ENCODE measurements at places on chromosomes 11 and 22.

GRCh38 chr11:12195768-12196167, 85.4 kb downstream of the MICAL2 start:
- no peak overlapping the region for H3K4me3 ChIP-seq
- H3K4me1 ChIP-seq, result peaks cover 58% of the 10 kb centered on the region
- DNase-seq, result no peak
- peaks cover 4% of the 10 kb centered on the region for H3K36me3 ChIP-seq
- no peaks in the 10 kb centered on the region for H3K27me3 ChIP-seq

- no peak overlapping the region for H3K27ac ChIP-seq
- no peaks in the 10 kb centered on the region for H3K27me3 ChIP-seq
- no peak for DNase-seq
- no peak overlapping the region for H3K4me3 ChIP-seq
Observed at GRCh38 chr11:15621565-15621964, 506.8 kb downstream of the INSC start.

GRCh38 chr11:11580012-11580411, 41.8 kb downstream of the GALNT18 start:
- H3K27ac ChIP-seq, result no peak overlapping the region
- no peaks in the 10 kb centered on the region for H3K27me3 ChIP-seq
- DNase-seq, result no peak

DNA sequence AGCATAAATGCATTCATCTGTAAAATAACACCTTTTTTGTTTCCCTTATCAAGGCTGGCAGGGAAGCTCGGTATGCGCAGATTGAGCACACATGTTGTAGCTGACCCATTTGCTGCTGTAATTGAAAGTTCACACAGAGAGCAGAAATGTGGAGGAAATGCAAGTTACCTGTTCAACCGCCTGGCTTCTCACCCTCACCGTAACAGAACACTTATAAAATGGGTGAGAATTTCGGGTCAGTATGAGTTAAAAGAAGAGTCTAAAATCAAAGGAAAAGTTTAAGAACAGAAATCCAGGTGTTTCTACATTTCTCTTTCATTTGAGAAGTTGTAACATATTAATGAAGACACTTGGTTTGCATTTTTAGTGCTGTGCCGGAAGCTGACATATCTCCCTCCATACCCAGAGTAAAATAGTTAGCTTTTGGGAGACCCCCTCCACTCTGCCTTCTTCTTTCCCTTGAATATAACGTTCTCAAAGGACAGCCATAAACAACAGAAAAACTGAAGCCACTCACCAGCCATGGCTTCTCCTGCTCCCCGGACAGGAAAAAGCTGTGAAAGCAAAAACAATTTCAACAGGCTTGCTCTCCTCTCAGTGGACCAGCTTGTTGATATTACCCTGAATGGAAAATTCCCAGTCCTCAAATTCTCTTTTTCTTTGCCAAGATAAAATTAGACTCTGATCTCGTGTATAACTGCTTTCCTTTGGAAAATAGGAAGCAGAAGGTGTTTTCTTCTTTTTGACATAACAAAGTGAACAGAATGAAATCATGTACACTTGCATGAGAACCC, at the start of gene CASP12:
Gene CASP12 (minus strand): TSS at position 570 of the 794 bp plus-strand sequence.
- no peaks in the 10 kb centered on the region for H3K27me3 ChIP-seq
- H3K36me3 ChIP-seq, result no peaks in the 10 kb centered on the region
- peak within 1 kb of the TSS; percentile 50 for H3K4me3 ChIP-seq
- peak within 1 kb of the TSS; percentile 55 for H3K27ac ChIP-seq
- H3K4me1 ChIP-seq, result peaks cover 9% of the 10 kb centered on the region
- DNase-seq, result no peak

- no peaks in the 10 kb centered on the region for H3K36me3 ChIP-seq
- DNase-seq, result no peak
- H3K4me3 ChIP-seq, result no peak overlapping the region
- no peak overlapping the region for H3K27ac ChIP-seq
Observed at GRCh38 chr11:67522338-67522737, 908 bp downstream of the CABP2 start.

DNA sequence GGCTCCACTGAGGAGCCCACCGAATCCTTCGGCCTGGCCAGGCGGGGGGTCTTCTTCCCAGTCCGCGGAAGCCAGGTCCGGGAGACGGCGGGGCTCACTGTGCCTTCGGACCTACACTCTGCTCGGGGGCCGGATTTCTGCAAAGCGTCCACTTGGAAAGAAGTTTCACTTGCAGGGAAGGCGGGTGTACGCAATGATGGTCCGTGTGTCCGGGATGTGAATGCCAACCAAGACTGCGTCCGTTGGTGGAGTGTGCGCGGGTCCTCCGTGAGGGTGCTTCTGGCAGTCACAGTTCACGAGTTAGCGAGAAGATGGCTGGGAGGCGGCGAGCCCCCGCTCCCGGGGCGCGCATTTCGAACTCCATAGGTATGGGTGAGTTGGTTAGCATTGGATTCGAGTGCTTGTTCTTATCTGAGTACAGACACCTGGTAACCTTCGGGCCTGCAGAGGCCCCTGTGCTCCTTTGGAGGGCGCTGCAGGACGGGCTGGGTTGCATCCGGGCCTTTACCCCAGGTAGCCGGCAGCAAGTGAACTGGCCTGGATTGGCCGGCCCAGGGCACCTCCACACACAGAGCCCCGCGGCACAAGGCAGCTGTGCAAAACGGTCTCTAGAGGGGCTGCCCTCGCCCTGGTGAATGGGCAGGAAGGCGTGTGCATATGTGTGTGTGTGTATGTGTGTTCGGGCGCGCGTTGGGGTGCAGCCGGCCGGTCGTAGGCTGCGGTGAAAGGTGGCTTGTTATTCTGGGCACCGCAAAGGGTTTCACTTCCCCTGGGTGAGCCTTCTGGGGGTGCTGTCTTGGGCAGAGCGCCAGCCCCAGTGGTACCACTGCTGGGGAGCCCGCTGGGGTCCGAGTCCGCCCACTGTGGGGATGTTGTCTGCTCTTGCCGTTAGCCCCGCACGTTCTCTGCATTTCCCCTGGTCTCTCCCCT, 13.3 kb upstream of the CYP2R1 start:
- H3K36me3 ChIP-seq, result no peaks in the 10 kb centered on the region
- no peaks in the 10 kb centered on the region for H3K27me3 ChIP-seq
- DNase-seq, result peak; percentile 71
- peaks cover 13% of the 10 kb centered on the region for H3K4me1 ChIP-seq

DNA sequence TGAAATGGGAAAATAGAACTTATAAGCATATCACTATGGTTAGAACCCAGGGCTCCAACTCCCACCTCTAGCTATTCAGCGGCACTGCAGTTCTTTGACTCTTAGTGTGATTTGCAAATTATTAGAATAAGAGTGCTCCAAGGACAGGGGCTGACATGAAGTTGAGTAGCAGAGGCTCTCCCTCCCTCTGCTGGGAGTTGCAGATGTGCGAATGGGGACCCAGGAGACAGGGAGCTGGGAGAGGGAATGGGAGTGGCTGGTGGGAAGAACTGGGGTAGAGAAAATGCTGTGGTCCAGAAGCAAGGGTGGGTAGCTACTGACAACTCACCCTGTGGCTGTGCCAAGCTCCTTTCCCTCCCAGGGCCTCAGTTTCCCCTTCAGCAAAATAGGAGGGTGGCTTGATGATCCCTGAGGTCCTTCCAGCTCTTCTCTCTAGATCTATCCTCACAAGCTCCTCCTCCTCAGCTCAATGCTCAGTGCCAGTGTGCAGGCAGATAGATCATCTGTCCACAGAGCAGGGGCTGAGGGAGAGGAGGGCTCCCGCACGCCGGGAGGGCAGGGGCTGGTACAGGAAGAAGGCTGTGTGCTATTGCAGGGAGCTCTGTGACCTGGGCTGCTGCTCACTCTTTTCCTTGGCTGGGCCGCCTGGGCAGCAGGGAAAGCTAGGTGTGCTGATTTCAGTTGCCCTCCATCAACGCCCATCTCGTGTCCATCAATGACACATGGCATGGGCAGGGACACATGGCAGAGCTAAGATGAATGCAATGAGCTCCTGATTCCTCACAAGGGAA, 99.0 kb downstream of the NECTIN1 start:
- H3K36me3 ChIP-seq, result no peaks in the 10 kb centered on the region
- H3K4me1 ChIP-seq, result peaks cover 13% of the 10 kb centered on the region
- peaks cover 23% of the 10 kb centered on the region for H3K27me3 ChIP-seq
- DNase-seq, result no peak
- H3K27ac ChIP-seq, result no peak overlapping the region

- peak overlapping the region; percentile 86 for H3K4me3 ChIP-seq
- peaks cover 34% of the 10 kb centered on the region for H3K4me1 ChIP-seq
- peaks cover 4% of the 10 kb centered on the region for H3K36me3 ChIP-seq
- H3K27ac ChIP-seq, result peak overlapping the region; percentile 95
- H3K27me3 ChIP-seq, result no peaks in the 10 kb centered on the region
Observed at GRCh38 chr11:102111787-102112508, 1.7 kb downstream of the YAP1 start.

- no peak for DNase-seq
- H3K27me3 ChIP-seq, result no peaks in the 10 kb centered on the region
- no peak overlapping the region for H3K4me3 ChIP-seq
- no peaks in the 10 kb centered on the region for H3K4me1 ChIP-seq
Observed at GRCh38 chr11:20541503-20541902, 57.9 kb upstream of the SLC6A5 start.

GRCh38 chr11:94876645-94877442, 96.5 kb downstream of the CWC15 start:
- H3K27me3 ChIP-seq, result no peaks in the 10 kb centered on the region
- DNase-seq, result peak; percentile 84
- peak overlapping the region; percentile 41 for H3K27ac ChIP-seq
- H3K4me3 ChIP-seq, result no peak overlapping the region
- H3K36me3 ChIP-seq, result peaks cover 44% of the 10 kb centered on the region
- peaks cover 23% of the 10 kb centered on the region for H3K4me1 ChIP-seq

- no peaks in the 10 kb centered on the region for H3K27me3 ChIP-seq
- no peak overlapping the region for H3K4me3 ChIP-seq
- H3K36me3 ChIP-seq, result peaks cover 5% of the 10 kb centered on the region
- DNase-seq, result no peak
Observed at GRCh38 chr22:23682077-23682476, 8.7 kb upstream of the RGL4 start.

DNA sequence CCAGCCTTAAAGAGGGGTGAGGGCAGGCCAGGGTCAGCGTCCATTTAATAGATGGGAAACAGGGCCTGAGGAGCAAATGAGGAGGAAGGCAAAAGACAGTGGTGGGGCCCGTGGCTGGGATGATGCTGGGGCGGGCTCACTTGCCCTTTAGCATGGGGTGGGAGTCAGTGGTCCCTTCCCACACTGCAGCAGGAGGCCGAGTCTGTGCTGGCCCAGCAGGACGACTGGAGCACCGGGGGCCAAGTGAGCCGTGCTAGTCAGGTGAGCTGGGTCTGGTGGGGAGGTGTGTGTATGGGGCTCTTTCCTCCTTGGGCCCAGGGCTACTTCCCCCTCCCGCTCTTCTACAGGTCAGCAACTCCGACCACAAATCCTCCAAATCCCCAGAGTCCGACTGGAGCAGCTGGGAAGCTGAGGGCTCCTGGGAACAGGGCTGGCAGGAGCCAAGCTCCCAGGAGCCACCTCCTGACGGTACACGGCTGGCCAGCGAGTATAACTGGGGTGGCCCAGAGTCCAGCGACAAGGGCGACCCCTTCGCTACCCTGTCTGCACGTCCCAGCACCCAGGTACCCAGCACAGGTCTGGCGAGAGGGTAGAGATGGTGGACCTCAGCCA, 12.8 kb downstream of the SCYL1 start:
- H3K4me1 ChIP-seq, result no peaks in the 10 kb centered on the region
- peaks cover 29% of the 10 kb centered on the region for H3K36me3 ChIP-seq
- no peaks in the 10 kb centered on the region for H3K27me3 ChIP-seq
- peak overlapping the region; percentile 13 for H3K27ac ChIP-seq
- no peak overlapping the region for H3K4me3 ChIP-seq

GRCh38 chr22:22526125-22526912, 6.2 kb upstream of the ZNF280A start:
- no peaks in the 10 kb centered on the region for H3K36me3 ChIP-seq
- no peaks in the 10 kb centered on the region for H3K4me1 ChIP-seq
- H3K4me3 ChIP-seq, result no peak overlapping the region
- H3K27ac ChIP-seq, result no peak overlapping the region
- DNase-seq, result no peak

DNA sequence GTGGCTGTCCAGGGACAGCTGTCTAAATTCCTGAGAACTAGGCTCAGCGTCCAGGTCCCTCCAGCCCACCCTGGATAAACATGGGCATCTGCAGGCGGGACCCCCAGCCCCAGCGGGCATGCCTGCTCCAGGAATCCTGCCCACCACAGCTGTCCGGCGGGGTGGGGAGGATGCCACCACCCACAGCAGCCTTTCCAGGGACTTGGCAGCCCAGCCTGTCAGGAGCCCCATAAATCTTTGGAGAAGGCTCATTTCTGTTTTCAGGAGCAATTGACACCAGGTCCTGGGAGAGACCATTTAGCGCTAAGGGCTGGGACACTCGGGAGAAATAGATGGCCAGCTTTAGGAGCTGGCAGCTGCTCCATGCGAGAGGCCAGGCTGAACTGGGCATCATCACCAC, 358.9 kb downstream of the CADM1 start:
- no peaks in the 10 kb centered on the region for H3K36me3 ChIP-seq
- no peaks in the 10 kb centered on the region for H3K27me3 ChIP-seq

GRCh38 chr22:30040499-30041260, 39.6 kb upstream of the HORMAD2 start:
- no peaks in the 10 kb centered on the region for H3K4me1 ChIP-seq
- no peaks in the 10 kb centered on the region for H3K27me3 ChIP-seq
- H3K27ac ChIP-seq, result no peak overlapping the region
- H3K4me3 ChIP-seq, result no peak overlapping the region
- no peaks in the 10 kb centered on the region for H3K36me3 ChIP-seq

- no peaks in the 10 kb centered on the region for H3K27me3 ChIP-seq
- DNase-seq, result no peak
- H3K4me3 ChIP-seq, result no peak overlapping the region
- no peak overlapping the region for H3K27ac ChIP-seq
Observed at GRCh38 chr22:41844036-41844435, 11.1 kb downstream of the SREBF2 start.

DNA sequence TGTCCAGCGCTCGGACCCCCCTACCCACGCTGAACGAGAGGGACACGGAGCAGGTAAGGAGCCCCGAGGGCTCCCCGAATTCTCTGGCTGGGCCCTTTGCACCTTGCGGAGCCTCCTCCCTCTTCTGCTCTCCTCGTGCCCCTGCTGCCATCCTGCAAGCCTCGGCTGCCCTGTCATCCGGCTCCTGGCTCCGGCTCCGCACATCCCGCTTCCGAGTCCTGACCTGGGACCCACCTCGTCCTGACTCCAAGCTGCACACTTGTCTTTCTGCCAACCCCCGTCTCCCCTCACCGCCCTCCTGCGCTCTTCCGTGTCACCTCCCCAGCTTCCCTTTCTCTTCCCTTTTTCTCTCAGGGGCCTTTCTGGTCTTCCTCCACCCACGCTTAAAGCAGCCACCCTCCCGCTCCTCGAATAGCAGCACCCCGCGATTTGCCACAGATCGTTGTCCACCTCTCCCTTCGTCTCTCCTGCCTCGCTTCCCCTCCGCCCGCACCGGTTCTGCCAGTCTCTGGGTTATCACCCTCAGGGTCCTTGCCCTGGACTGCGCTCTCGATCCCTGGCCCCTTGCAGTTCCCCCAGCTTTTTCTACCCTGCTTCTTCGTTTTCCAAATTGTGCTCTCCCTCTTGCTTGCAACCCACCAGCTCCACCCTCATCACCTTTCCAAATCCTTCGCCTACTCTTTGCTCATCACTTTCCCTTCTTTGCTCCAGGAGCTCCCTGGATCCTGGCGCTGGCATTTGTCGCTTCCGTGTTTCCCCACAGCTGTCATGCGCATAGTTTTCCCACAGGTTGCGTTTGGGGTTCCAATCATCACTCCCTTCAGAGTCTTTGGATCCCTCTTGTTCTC, 822 bp downstream of the MARK2 start:
- H3K4me1 ChIP-seq, result peaks cover 52% of the 10 kb centered on the region
- peak overlapping the region; percentile 95 for H3K4me3 ChIP-seq

Measured in tibial artery (tissue), 4 donors.